ENCODE measurements at places on chromosomes 7 and 10.

GRCh38 chr7:154441811-154442210 is 389.6 kb downstream of the DPP6 start:
- DNase-seq, result no peak

DNA sequence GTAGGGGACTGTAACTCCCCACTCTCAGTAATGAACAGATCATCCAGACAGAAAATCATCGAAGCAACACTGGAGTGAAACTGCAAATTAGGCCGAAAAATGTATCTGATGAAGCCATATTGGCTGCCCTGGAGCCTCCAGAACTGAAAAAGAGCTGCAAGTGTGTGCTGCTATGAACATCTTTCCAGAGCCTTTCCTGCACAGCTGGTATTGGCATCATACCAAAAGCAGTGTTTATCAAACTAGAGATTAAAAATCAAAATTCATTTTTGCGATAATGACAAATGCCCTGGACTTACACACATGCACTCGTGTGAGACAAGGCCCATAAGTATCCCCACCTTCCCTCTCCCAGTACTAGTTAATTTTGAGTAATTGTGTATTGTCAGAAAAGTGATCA is 6.8 kb upstream of the CLDN12 start:
- DNase-seq, result no peak

GRCh38 chr10:47111329-47111862 is 188.6 kb upstream of the GDF10 start:
- DNase-seq, result no peak

DNA sequence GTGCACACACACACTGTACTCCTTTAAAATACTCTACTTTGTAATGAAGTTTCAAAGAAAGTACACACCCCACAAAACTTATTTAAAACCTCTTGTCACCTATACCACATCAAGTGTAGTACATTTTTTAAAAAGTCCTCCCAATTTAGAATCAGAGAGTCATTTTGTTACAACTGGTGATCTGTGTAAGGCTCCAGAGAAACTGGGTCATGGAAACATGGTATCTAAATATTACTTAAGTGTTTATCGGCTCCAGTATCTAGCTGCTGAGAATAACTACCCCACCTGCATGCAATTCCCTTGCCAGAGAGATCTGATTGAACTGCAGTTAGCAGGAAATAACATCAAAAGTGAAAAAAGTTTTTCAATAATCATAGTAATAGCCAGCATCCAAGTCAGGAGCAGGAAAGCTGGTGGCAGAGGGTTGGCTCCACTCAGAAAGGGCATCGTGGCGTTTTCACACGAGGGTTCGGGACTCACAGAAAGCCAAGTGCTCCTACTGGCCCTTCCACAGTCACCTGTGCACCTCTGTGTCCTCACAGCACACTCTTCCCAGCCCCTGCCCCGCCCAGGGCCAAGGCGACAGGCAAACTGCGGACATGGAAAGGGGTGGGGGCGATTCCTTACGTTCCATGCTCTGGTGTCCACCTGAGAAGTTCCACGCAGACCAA is 6.5 kb downstream of the RGS10 start:
- no peak for DNase-seq

- no peak for DNase-seq
Measured at GRCh38 chr7:156429514-156429913, 211.1 kb upstream of the RNF32 start.

DNA sequence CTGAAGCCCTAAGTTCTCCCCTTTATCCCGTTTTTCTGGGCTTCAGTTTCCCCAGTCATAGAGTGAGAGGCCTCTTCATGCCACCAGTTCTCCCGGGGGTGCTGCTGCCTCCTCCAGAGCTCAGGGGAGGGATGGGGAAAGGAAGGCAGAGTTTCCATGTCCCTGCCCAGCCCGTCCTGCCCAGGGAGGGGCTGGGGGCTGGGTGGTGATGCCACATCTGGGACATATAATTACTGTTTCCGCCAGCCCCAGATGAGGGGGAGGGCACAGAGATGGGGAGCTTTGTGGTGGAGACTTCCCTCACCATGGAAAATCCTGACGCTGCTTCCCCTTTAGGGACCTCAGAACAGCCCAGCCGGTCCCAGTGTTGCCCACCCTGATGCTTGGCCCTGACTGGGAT is 4.1 kb downstream of the AQP1 start:
- DNase-seq, result no peak

- DNase-seq, result no peak
Measured at GRCh38 chr10:9670911-9671310, 1346.8 kb upstream of the CELF2 start.

GRCh38 chr7:122746948-122747347 is 44.2 kb upstream of the RNF148 start:
- DNase-seq, result no peak

DNA sequence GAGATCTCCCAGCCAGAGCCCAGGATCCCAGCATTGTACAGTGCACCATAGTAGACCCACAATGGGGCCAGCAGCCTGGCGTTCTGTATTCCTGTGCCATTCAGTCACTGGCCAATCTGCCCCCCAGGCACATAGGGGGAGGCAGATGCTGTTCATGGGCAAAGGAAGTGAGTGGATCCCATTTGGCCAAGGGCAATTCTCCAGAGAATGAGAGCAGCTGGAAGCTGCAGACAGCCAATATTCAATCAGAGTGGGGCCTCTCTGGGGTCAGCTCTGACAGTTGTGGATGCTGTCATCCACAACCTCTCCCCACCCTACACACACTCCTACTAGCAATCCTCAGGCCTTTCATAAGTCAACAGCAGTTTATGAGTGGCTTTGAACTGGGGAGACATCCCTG is 17.5 kb downstream of the STEAP1B start:
- no peak for DNase-seq

DNA sequence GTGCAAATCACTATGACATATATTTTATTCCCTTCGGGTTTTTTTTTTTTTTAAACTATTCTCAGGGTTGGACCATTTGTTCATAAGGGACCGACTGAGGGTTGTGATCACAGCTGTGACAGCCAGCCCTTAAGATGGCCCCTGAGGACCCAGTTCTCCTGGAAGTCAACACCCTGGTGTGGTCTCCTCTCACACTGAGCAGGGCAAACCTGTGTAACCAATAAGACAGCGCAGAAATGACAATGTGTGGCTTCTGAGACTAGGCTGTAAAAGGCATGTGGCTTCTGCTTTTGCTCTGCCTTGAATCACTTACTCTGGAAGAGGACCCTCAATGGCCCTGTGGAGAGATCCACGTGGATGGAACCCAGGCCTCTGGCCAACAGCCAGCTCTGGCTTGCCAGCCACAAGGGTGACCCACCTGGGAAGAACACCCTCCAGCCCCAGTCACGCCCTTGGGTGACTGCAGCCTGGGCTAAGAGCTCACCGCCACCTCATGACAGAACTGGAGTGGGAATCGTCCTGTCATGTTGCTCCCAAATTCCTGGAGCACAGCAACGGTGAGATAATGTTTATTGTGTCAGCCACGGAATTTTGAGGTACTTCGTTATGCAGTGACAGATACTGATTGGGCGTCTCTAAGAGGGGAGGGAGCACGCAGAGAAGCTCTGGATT is 127.1 kb downstream of the CLEC2L start:
- DNase-seq, result no peak

DNA sequence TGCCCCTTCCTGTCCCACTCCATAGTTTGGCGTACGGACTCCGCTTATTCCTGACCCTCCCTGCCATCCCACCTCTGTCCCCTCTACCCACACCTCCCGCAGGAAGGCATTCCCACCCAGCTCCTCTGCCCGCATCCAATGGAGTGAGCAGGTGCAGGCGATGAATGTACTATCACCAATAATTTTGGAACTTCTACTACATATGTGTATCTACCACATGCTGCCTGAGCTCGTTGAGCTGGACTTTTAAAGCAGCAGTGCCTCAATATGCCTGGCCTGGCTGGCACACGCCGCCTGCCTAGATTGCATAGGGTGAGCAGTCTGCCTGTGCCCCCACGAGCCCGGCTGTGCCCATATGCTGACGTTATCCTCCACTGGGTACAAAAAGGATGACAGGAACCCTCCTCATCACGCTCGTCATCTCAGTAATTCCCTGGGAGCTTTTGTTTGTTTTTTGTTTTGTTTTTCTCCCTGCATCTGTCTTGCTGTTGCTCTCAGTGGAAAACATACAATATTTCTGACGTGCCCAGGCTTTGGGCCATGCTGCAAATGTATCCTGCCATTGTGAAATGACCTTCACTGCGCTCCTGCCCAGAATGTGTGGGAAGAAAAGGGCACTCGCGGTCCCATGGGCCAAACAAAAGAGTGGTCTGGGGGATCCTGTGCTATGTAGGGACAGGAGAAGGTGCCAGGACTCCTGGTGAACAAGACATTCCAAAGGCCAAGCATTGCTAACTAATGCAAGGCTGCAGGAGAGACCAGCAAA is 302.8 kb downstream of the PTPRN2 start:
- DNase-seq, result no peak

- no peak for DNase-seq
Measured at GRCh38 chr7:42460933-42461332, 223.9 kb upstream of the GLI3 start.

GRCh38 chr10:124688386-124688785 is 55.8 kb downstream of the FAM53B start:
- DNase-seq, result no peak

DNA sequence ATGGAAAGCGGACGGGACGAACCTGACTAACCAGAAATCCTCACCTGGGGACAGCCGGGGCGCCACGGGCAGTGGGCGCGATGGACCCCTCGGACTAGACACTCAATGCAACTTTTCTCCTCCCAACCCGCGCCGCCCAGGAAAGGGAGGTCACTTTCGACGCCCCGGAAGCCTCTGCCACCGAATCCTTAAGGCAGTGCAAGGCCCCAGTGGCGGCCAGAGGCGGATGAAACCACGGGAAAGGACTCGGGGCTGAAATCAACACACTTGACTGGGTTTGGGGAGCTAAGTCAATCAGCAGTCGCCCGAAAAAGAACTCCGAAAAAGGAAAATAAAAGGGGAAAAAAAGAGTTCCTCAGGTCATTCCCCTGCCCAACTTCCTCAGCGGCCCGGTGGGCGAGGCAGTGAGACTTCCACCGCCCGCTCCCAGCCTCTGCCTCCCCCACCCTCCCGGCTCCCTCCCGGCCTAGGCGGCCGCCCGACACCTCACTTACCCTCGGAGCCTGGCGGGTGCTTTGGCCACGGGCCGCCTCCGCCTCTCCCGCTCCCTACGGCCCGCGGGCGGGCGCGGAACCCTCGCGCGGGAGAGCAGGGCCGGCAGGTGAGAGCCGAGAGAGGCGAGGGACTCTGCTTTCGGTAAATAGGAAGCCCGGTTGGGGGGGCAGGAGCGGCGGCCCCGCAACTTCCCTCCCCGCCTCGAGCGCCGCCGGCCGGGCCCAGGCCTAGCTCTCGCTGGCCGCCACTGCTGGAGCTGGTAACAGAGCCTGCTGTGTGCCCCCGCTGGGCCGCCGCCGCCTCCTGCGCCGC is 518 bp downstream of the WAPL start:
- peak; percentile 56 for DNase-seq

DNA sequence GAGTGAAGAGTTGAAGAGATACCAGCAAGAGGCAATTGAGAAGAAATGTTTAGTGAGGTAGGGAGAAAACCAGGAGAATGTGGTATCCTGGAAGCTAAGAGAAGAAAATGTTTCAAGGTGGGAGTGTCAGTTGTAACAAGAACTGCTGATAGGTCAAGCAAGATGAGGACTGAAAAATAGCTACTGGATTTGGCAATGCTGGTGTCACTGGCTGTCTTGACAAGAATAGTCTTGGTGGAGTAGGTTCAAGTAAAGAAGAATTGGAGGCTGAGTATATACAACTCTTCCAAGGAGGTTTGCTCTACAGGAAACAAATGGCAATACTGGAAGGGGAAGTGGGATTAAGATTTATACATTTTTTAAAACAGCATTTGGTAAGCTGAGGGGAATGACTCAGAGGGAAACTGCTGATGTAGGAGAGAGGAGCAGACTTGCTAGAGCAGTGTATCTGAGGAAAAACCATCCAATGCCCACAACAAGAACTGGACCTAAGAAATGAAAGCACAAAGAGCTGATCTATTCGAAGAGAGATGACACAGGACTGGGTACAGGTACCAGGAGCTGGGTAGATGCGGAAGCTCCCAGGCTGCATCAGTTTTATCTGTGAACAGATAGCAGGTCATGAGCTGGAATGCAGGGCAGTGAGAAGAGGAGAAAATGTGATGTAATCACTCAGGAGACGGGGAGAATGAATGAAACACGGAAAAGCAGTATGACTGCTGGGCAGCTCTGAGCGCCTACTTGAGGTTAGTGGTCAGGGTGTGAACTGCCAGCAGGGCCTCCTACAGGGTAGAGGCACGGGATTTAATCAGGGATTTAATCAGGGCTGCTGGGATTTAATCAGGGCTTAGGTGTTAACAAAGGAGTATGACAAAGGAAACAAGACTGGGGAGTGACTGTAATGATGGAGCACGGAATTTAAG is 34.5 kb downstream of the FAM25A start:
- no peak for DNase-seq
